ENCODE measurements at places on chromosomes 6 and 20.

GRCh38 chr6:19994909-19995308, 157.7 kb downstream of the ID4 start:
- DNase-seq: no peak

- no peak for DNase-seq
These were observed 6.5 kb upstream of the ROS1 start for GRCh38 chr6:117432273-117432672.

DNA sequence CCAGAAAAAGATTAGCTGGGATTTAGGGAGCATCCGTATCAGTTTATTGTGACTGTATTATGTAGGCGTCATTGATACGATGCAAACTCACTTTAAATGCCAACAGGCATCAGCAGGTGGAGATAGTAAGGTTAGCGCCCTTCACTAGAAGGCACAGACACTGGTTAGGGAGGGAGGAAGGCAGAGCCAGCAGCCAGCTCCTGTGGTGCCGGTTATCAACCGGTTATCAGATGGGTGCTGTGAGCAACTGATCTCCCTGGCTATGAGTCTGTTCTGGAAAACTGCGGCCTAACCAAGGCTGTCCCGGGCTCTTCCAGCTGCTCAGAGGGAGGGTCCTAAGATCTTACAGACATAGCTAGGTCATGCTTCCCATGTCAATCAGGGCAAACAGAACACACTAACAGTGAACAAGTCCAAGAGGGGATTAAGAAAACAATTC, 47.5 kb upstream of the CD93 start:
- no peak for DNase-seq

- DNase-seq: no peak
These were observed 226.9 kb downstream of the TBC1D7 start for GRCh38 chr6:13101409-13101808.

DNA sequence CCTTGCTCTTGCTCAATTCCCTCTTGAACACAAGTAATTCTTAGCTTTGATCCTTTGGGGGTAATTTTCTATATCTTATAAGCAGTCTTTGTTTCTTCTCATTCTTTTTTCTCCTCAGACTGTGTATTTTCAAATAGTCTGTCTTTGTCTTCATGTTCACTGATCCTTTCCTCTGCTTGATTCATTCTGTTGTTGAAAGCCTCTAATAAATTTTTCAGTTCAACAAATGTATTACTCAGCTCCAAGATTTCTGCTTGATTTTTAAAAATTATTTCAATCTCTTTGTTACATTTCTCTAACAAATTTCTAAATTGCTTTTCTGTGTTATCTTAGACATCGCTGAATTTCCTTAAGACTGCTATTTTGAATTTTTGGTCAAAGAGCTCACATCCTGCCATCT, 11.5 kb downstream of the RSPH3 start:
- no peak for DNase-seq

DNA sequence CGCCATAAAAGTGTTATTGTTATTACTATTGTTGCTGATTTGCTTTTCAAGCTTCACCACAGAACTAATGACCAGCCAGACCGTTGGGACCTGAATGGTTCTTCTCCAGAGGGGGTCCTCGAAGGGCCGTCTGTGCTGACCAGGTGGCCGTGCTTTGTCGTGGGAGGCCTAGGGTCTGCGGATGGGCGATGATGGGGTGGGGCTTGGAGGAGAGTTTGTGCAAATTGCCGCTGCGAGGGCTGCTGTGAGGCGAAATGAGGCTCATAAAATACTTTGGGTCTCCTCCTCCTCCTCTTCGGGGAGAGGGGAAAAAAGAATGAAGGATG, 6.0 kb upstream of the ZBTB22 start:
- no peak for DNase-seq

- DNase-seq: no peak
These were observed 11.3 kb downstream of the DIDO1 start for GRCh38 chr20:62914970-62915457.
